MV-4-11 (cell line): ENCODE measurements at places on chromosomes 1 and 21.
A peak's percentile ranks its signal among the peaks of the same experiment; 100 is the strongest.

DNA sequence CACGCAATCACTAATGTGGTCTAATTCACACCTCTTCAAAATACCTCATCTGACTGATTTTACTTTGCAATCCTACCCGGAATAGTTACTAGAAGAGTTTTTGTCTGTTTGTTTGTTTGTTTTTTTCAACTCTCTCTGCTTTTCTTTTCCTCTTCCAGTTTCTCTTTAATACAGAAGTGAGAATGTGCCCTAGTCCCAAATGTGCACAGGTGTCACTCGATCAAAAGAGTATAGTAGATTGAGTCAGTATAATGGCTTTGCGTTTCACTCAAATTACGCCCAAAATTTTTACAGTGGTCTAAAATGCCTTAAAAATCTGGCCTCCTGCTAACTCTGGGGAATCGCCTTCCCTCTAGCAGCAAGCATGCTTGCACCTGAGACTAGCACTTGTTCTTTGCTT lies 1536.8 kb downstream of the KCNT2 start:
- DNase-seq, result no peak

DNA sequence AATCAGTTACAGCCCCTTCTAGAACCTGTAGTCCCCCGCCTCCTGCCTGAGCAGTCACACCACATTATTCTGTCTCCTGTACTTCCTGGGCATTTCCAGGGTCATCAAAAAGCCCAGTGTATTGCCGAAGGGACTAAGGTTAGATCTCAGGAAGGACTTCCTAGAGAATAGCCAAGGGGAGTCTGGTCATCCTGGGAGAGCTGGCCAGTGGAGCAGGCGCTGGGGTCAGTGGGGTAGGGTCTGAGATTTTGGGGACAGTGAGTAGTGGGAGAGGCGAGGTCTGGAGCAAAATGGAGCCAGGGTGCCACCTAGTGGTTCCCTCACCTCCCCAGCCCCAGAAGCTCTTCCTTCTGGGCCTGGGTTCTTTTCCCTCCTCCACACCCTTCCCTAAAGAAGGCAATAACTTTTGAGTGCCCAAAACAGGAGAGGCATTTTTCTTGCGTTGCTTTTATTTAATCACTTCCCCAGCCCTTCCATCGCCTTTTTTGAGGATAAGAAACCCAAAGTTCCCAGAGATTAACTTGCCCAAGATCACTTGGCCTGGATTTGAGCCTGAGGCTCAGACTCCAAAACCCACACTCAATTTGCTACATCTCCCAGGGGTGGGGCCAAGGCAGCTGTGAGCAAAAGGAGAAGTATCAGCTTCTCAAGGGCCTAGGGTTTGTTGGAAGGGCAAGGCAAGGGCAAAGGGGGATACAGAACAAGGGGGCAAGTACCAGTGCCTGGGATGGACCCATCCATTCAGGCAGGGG lies 7.3 kb upstream of the PMVK start:
- DNase-seq, result peak; percentile 74

DNA sequence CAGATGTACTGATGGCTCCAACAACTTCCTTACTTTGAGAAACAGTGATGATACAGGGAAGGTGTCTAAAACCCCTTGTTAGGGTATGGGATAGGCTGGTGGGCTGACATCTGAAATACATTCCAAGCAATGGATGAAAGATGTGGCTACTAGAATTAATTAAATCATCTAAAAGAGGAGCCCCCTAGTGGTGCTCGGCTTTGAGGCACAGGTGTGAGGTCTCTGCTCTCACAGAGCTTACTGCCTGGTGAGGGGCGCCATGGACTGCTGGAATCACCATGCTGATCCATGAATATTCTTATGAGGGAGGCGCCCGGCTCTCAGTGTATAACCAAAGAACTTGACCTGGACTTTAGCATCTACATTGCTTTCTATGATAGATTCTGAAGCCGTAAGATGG lies 48.5 kb downstream of the GNG4 start:
- no peak for DNase-seq

GRCh38 chr1:201346337-201346939 lies 31.0 kb downstream of the TNNT2 start:
- no peak for DNase-seq

DNA sequence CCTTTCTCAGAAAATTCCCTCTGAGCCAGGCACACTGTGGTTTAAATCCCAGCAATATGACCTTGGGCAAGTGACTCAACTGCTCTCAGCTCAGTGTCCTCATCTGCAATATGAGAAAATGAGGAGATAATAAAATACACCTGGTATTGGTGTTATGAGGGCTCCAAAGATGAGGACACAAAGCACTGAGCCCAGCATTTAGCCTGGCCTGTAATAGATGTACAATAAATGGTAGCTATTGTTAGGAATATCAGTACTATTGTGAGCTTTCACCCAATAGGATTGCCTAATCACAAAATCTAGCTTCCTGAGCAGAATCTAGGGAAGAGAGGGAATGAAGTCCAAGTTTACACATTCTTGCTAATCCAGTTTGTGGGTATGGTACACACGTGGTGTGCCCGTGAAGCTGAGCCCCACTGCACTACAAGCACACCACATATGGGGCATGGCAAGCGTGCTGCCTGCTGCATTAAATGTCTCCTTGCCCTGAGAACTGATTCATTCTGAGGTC lies 24.3 kb upstream of the SLC30A1 start:
- DNase-seq, result no peak

- peak; percentile 12 for DNase-seq
These were observed 862 bp downstream of the GSTM3 start for GRCh38 chr1:109739738-109740614.

GRCh38 chr1:231950331-231951128 lies 323.9 kb downstream of the DISC1 start:
- DNase-seq, result no peak

GRCh38 chr1:79323239-79324025 lies 316.9 kb upstream of the ADGRL4 start:
- peak; percentile 60 for DNase-seq

- DNase-seq, result no peak
These were observed 63.4 kb upstream of the STUM start for GRCh38 chr1:226485192-226485591.

DNA sequence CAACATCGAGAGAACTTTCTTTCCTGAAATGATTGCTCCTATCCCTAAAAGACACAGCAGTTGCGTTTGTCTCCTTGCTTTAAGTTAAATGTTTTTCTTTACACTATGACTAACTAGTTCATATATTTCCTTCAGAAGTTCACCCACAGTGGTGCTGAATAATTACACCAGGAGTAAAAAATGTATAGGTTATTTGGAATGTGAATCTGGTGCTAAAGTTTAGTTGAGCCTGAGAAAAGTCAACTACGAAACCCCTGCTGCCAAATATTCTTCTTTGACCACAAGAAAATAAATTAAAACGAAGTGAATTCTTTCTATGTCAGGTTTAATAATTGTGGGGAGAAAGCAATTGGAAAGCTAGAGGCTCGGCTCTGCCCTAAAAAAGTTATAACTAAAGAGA lies 52.8 kb downstream of the C4BPA start:
- no peak for DNase-seq

- DNase-seq, result no peak
These were observed 94.6 kb downstream of the ATP6V1G3 start for GRCh38 chr1:198445872-198446271.

GRCh38 chr1:77494026-77494425 lies 188.4 kb downstream of the ZZZ3 start:
- DNase-seq, result no peak

DNA sequence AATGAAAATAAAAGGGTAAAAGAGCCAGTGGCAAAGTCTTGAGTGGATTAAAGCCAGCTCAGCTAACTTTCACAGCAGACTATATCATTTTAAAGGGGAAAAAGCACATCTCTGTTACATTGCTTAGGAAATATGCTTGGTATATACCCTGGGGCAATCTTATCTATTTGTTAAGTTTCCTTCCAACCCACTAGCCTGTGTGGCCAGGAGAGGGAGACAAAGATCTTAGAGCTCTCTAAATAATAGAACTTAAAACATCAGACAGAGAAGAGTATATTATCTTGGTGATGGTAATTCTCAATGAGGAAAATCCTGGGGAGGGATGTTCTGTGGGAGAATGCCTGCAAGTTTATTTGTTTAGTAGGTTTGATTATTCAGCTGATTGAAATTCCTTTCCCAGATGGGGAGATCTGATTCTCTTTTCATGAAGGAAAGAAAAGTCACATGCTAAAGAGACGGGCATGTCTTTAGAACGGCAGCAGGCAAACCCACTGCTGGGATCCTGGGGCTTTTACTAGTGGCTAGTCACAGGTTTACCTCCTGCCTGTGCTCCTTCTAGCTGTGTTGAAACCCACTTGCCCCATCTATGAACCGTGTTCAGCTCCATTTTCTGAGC lies 3.6 kb downstream of the KCNE2 start:
- peak; percentile 71 for DNase-seq

GRCh38 chr1:87180682-87181081 lies 148.0 kb upstream of the LMO4 start:
- peak; percentile 72 for DNase-seq

GRCh38 chr1:144551107-144551542 lies 41.6 kb upstream of the PPIAL4F start:
- DNase-seq, result no peak

GRCh38 chr1:10779841-10780240 lies 16.6 kb downstream of the CASZ1 start:
- DNase-seq, result no peak

DNA sequence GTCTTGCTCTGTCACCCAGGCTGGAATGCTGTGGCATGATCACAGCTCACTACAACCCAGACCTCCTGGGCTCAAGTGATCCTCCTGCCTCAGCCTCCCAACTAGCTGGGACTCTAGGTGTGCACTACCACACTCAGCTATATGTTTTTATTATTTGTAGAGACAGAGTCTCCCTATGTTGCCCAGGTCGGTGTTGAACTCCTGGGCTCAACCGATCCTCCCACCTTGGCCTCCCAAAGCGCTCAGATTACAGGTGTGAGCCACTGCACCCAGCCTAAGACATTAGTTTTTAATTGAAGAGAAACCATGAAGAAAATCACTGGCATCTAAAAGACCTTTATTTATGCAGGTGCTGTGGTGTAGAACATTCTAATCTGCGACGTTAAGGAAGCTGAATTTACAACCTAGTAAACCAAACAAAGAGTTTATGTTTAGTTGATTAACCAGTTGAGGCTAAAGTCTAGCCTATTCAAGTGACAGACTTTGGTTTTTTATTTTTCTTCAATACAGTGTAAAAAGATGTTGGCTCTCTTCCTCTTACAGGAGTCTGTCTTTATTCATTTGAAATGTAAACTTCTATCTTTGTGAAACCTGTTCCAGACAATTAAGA lies 52.5 kb upstream of the NBL1 start:
- DNase-seq, result no peak

DNA sequence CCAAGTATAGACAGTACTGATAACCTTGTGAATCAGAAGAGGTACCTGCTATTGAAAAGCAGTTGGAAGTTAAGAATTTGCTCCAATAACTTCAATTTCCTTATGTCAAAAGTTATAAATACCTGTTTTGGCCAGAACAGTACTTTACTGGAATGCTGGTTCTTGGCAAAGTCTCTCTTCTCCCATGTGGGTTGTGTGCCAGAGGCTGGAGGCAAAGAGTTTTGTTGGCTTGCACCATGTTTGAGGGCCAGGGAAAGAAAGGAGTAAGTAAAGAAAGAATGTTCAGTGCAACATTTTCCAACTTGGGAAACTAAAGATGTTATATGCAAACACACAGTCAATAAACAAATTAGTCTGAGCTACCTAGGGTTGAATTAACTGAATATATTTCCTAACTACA lies 67.0 kb upstream of the DYNLT5 start:
- no peak for DNase-seq

- no peak for DNase-seq
These were observed 4.3 kb upstream of the FOXD2 start for GRCh38 chr1:47433477-47434050.

- no peak for DNase-seq
These were observed 36.7 kb downstream of the AGL start for GRCh38 chr1:99886841-99887240.

GRCh38 chr1:209645574-209646452 lies 6.4 kb downstream of the LAMB3 start:
- no peak for DNase-seq

- peak; percentile 40 for DNase-seq
These were observed 67.6 kb upstream of the PDE4B start for GRCh38 chr1:65725064-65725463.

DNA sequence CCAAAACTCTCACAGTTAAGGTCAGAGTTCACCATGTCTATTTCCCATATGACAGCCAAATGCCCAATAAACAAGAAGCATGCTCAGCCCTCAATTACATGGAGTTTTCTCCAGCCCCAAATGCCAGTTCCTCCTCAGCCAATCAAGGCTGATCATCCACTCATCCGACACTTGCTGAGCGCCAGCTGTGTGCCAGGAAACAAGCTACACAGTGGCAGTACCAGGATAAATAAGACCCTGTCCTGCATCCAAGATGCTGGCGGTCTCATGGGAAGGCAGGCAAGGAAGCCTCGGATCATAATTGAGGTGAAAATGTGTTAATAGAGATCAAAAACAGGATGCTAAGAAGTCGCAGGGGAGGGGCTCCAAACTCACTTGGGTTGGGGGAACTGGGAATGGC lies 7.7 kb downstream of the ZBTB17 start:
- no peak for DNase-seq

- DNase-seq, result peak; percentile 13
These were observed 576 bp downstream of the CCN1 start for GRCh38 chr1:85580872-85581801.

DNA sequence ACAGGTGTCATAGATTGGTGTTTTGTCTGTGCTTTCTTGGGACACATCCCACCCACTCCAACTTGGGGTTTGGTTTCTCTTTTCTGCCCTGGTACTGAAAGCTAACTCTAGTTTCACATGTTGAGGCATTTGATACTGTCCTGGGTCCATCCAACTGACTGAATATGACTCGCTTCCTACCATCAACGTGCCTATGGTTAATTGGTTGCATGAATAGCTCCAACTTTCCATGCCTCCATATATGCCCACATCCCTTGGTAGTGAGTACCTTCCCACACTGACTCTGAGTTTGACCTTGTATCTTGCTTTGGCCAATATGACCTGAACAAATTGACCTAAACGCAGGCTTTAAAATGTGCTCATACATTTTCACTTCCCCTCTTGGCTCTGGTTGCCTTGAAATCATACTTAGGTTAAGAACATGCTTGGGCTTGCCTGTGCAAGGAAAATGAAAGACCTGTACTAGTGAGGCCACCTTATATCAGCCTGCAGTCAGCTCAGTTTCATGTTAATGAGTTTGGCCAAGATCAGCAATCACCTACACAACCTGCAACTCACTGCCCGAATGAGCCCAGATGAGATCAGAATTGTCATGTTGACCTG lies 81.0 kb upstream of the KCNK2 start:
- peak; percentile 70 for DNase-seq

DNA sequence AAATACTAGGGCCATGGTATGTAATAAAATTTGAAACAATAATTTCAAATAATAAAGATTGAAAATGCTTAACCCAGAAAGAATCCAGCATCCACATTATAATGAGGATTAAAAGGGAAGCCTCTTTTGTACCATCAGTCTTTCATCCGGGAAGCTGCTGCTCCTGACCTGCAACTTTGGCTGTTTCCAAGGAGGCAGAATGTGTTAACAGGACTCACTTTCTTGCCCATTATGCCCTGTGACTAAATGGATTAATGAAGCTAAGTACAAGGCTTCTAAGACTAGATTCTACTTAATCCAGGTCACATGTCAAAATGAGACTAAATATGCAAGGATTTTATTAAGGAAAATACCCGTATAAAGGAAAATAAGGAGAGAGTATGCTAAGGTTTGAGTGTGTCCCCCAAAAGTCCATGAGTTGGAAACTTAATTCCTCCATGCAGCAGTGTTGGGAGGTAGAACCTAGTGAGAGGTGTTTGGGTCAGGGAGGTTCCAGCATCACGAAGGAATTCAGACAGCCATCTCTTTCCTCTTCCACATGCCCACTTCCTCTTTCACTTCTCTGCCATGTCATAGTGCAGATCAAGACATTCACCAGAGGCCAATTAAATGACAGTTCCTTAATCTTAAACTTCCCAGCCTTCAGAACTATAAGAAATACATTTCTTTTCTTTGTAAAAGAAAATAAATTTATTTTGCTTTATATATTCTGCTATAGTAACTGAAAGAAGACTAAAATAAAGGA lies 27.7 kb downstream of the FMO2 start:
- peak; percentile 86 for DNase-seq
